ENCODE measurements at places on chromosomes 3 and 15.

DNA sequence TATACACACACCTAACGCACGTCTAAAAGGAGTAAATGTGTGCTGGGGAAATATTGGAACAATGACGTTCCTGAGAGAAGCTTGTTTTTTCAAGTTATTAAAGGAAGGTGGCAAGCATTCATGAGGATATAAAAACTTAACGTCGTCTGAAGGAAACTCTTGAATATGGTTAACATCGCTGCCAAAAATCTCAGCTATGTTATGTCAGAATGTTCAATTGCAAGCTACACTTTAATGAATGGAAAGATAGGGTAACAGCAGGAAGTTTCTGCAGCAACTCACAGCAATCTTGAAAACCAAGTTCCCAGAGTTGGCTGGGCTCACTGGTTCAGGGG lies 54.3 kb upstream of the MEF2A start:
- DNase-seq = no peak

DNA sequence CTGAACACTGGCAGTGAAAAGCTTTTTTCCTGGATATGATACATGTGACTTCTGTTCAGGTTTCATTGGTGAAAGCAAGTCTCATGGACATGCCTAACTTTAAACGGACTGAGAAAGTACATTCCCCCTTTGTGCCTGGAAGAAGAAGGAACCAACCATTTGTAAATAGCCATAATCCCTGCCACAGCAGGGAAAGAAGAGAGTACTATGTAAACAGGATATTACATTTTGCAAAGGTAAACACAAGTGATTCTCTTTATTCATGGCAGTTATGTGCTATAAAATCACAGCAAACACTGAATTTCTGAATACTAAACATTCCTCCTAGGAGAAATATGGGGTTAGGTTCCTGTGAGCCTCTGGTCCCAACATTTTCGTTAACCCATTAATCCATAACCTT lies 46.8 kb downstream of the PRICKLE2 start:
- DNase-seq = no peak

DNA sequence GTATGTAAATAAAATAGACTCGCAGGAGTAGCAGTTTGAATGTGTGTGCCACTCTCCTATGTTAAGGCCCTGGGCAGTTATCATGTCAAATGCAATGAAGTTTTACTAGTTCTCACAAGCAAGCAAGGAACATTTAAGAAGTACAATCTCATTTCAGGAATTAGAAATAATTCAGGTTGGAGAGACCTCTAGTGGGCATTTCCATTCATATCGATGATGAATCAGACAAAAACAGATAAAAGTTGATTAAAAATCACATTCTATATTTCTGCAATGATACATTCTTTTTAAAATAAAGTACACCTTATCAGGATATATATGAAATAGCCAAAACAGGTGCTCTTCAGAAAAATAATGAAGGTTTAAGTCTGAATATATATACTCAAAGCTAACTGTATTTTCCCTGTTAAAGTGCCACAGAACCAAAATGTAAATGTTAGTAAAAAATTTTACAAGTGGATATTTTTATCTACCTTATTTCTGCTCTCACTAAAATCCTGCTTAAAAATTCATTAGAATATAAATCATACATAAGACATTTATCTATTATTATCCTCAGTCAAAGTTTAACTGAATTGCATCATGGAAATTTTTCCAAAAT lies 492.4 kb upstream of the FRG2C start:
- DNase-seq = no peak

GRCh38 chr3:171345107-171345843 lies 114.9 kb downstream of the TNIK start:
- DNase-seq = no peak

- no peak for DNase-seq
Measured at GRCh38 chr15:41337631-41338522, 5.2 kb downstream of the NUSAP1 start.

- no peak for DNase-seq
Measured at GRCh38 chr3:197144188-197144587, 114.6 kb upstream of the MELTF start.

- DNase-seq = no peak
Measured at GRCh38 chr15:50051811-50052419, 67.1 kb downstream of the ATP8B4 start.

GRCh38 chr3:64229903-64230302 lies 4.6 kb upstream of the PRICKLE2 start:
- DNase-seq = no peak

DNA sequence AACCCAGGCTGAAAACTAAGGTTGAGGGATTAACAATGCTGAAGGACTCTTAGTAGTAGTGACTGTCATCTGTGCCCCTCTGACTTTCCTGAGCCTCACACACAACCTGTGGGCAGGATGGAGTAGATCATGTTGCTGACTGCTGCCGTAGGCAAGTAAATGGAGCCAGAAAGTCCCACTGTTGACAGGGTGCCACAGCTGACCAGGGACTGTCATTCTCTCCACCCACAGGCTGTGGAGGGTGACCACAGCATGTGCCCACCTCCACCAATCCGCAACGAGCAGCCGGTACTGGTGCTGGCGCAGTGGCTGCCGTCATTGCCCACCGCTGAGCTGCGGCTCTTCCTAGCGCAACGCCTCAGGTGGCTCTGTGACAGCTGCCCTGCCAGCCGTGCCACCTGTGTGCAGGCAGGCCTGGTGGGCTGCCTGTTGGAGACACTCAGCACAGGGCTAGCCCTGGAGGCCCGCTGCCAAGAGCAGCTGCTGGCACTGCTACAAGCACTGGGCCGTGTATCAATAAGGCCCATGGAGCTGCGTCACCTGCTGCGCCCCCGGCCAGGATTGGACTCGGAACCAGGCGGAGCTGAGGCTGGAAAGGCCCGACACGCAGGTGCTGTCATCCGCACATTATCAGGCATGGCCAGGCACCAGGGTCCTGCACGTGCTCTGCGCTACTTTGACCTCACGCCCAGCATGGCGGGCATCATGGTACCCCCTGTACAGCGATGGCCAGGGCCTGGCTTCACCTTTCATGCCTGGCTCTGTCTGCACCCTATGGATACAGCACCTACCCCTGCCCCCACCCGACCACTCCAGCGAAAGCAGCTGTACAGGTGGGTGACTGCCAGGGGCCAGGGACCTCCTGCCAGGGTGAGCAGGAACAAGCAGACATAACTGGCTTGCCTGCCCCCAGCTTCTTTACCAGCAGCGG lies 15.6 kb downstream of the NBEAL2 start:
- no peak for DNase-seq

GRCh38 chr3:15055019-15055557 lies 10.0 kb downstream of the MRPS25 start:
- DNase-seq = peak; percentile 47

- no peak for DNase-seq
Measured at GRCh38 chr3:23094890-23095462, 108.2 kb upstream of the UBE2E2 start.

Data from activated T-cell treated with anti-CD3 and anti-CD28 coated beads for 48 hours (primary cell).